ENCODE measurements at places on chromosomes 2 and 18.
A peak's percentile ranks its signal among the peaks of the same experiment; 100 is the strongest.

- no peak for DNase-seq
Measured at GRCh38 chr18:4450065-4450658, 4.9 kb downstream of the DLGAP1 start.

GRCh38 chr2:123061534-123061933 lies 963.6 kb upstream of the CNTNAP5 start:
- no peak for DNase-seq

GRCh38 chr2:44730593-44730992 lies 210.9 kb upstream of the SIX3 start:
- DNase-seq: no peak

DNA sequence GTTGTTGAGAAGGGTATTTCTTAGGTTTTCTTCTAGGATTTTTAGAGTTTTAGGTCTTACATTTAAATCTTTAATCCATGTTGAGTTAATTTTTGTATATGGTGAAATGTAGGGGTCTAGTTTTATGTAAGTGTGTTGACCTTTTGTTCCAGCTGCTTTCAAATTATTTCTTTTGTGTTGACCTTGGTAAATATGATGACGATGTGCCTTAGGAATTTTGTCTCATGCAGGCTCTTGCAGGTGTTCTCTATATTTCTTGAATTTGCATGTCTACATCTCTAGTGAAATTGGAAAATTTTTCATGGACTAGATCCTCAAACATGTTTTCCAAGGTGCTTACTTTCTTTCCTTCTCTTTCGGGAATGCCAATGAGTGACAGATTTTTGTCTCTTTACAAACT lies 1609.3 kb upstream of the ZEB2 start:
- DNase-seq: no peak

- DNase-seq: no peak
Measured at GRCh38 chr2:128753321-128753720, 434.7 kb upstream of the HS6ST1 start.

GRCh38 chr2:2886922-2887321 lies 490.7 kb downstream of the EIPR1 start:
- no peak for DNase-seq

DNA sequence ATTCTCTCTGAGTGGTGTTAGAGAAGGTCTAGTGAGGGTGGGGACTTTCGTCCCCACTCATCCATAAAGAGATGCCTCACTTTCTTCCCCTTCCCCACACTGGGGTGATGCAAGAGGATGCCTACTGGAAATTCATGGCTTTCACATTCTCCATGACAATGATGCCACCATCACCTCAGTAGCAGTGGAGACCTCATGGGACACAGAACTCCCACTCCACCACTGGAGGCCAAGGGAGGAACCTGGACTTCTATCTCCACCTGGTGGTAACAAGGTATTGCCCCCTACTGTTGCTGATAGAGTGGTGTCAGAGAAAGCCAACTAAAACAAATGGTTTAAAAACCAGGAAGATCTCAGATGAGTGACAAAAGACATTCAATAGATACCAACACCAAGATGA lies 110.9 kb downstream of the INHBB start:
- DNase-seq: no peak

DNA sequence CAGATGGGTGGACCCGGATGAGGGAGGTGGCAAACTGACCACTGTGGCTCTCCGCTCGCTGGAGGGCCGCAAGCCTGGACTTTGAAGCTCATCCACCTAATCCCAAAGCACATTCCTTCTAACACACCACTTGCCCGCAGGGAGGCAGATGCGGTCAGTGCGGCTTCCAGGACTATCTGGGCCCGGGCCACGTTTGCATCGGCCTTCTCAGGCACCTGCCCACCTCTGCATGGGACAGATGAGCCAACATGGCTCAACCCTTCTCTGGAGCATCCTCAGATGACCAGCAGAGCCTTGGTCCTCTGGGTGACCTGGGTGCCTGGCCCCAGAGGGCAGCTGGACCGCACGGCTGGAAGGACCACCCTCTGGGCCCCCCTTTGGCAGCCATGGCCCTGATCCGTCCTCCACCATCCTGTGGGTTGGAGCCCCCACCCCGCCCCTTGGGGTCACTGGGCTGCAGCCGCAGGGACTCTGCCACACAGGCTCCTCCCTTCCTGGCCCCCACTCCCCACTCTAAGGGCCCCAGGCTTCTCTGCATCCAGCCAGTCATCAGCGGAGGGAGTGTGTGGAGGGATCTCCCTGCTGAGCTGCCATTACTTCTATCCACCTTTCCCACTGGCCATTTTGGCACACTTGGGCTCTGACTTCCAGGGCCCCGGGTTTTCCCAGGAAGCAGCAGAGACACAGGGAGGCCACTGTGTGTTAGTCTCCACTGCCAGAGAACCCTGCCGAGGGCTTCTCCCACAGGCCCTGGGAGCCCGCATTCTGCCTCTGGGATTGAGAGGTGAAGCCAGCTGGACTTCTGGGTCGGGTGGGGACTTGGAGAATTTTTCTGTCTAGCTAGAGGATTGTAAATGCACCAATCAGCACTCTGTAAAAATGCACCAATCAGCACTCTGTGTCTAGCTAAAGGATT lies 12.3 kb downstream of the HDAC4 start:
- DNase-seq: no peak

DNA sequence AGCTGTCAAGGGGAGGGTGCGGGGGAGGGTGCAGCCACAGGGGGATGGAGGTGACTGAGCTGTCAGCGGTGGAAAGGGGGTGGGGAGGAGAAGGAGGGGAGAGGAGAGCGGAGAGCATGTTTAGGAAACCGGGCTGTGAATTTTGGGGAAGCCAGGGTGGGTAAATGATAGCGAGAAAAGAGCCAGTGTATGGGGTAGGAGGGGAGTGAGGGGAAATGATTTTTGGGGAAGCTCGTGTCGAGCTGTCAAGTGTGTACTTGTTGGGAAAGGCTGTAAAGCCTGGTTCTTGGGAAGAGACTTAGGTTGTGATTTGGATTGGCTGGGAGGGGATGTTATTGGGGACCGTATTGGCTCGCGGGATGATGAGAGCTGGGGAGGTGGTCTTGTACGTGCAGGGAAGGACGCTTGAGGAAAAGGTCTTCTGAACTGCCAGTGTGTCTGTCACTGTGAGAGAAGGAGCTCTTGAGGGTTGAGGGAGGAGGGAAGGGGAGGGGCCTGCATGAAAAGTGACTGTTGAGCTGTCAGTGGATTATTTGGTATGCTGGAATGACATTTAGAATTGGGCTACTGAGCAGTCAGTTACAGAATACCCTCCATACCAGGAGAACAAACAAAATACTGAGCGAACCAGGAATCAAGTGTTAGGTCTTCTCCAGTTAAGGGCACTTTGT lies 1.0 kb downstream of the UBR3 start:
- no peak for DNase-seq

DNA sequence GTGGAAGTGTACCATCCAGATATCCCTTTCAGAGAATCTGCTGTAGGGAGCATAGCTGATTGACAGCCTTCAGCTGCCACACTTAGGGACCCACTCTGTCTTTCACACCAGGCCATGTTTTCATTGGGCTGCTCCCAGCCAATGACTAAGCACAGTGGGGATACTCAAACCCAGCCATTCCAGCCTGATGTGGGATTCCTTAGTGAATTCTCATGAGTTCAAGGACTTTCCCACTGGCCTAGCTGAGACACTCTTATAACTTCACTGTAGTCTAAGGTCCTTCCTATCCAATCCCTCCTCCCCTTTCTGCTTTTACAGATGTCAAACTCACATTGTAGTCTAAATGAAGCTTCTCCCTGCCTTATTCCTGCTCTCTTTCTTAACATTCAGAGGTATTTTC lies 201.2 kb downstream of the PIK3C3 start:
- no peak for DNase-seq

DNA sequence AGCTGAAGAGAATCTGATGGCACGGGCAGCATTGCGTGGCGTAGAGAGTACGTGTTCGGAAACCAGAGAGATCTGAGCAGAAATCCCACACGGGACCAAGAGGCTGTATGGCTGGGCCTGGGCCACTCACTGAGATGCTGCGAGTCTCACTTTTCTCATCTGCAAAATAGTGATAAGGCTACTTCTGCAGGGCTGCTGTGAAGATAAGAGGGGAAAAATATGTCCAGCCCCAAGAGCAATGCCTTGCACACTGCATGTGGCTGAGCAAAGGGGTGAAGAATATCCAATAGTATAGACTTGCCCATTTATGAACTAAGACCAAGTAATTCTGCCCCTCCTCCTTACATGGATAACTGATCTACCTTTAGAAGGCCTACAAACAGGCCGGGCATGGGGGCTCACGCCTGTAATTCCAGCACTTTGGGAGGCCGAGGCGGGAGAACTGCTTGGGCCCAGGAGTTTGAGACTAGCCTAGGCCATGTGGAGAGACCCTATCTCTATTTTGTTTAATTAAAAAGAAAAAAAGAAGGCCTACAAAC lies 3.1 kb downstream of the FECH start:
- DNase-seq: no peak

DNA sequence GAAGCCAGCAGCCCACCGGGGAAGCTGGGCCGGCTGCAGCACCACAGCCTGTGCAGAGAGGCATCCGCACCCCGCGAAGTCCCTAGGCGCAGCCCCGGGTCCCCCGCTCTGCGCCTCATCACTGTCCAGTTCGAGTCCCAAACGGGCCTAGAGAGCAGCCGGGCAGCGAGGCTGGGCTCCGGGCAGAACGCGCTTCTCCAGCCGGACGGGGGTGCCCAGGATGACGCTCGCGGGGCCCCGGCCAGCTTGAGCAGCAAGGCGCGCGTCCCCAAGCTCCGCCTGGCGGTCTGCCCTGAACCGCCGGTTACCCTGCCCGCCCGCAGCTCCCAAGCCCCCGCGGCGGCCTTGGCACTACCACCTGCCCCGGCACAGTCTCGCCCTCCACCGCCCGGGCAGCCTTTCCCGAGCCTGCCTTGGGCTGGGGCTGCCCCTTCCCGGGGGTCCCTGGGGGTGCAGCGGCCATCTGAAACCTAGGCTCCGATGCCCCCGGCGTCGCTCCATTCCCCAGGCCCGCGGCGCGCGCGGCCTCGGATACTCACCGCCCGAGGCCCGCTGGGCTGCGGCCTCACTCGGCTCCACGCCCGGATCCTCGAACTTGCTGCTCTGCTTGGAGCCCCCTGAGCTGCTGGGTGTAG lies 591 bp downstream of the SLC16A14 start:
- DNase-seq: peak; percentile 64

- no peak for DNase-seq
Measured at GRCh38 chr2:148968301-148968700, 70.2 kb upstream of the LYPD6B start.

GRCh38 chr2:124625561-124625960 lies 600.5 kb downstream of the CNTNAP5 start:
- DNase-seq: no peak

DNA sequence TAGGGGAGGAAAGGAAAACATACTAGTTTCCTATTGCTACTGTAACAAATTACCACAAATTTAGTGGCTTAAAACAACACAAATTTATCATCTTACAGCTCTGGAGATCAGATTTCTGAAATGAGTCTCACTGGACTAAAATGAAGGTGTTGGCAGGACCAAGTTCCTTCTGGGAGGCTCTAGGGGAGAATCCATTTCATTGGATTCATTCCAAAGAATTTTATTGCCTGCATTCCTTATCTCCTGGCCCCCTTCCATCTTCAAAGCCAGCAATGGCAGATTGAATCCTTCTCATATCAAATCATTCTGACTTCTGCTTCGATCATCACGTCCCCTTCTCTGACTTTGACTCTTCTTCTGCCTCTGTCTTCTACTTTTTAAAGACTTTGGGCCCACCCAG lies 250.9 kb downstream of the IRS1 start:
- no peak for DNase-seq

- DNase-seq: no peak
Measured at GRCh38 chr2:164055623-164056022, 319.8 kb upstream of the FIGN start.

DNA sequence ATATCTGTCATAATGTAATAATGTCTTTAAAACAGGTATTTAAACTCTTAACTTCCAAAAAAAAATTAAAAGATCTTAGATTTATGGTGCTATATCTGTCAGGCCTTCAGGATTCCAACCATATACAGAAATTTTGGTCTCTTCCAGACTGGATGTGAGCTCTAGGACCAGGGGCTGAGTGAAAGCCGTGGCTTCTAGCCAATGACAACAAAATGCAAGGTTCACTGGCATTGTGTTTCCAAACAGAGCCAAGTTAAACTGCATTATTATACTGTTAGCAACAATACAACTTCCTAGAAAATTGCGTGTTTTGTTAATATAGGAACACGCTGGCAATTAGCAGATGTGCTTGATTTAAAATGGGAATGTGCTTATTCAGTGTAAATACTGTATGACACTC lies 809.8 kb upstream of the SOX11 start:
- no peak for DNase-seq

- DNase-seq: no peak
Measured at GRCh38 chr2:191907545-191907944, 60.7 kb upstream of the CAVIN2 start.

- DNase-seq: no peak
Measured at GRCh38 chr2:128196471-128196931, 105.5 kb downstream of the UGGT1 start.

DNA sequence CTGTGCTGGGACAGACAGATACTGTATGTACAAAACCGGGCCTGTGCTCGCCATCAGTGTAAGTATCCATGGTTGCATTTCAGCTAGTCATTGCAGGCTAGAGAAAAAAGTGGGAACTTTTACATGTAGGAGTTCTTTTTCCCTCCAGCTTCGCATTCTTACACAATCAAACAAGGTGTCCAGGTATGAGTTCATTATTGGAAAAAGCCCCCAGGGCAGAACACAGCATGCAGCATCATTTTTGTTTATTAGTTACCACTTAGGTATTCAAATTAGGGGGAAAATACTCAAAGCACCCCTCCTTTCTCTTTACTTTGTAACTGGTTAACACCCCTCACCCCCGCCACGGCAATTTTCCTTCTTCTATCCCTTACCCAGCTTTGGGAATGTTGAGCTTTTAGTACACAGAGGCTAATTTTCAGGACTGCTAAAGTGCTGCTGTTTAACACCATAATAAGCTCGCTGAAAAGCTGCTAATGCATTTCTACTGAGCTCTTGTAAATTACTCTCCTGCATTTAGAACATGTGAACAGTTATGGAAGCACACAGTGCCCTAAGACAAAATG lies 13.6 kb downstream of the UPP2 start:
- DNase-seq: no peak

- no peak for DNase-seq
Measured at GRCh38 chr18:40485318-40485717, 1469.7 kb upstream of the PIK3C3 start.

- DNase-seq: no peak
Measured at GRCh38 chr2:207126724-207127308, 38.9 kb downstream of the KLF7 start.

- no peak for DNase-seq
Measured at GRCh38 chr2:30763151-30763660, 44.0 kb downstream of the CAPN13 start.

- no peak for DNase-seq
Measured at GRCh38 chr18:23179416-23179815, 44.1 kb downstream of the CABLES1 start.

GRCh38 chr2:128062571-128062970 lies 28.4 kb upstream of the UGGT1 start:
- DNase-seq: no peak

DNA sequence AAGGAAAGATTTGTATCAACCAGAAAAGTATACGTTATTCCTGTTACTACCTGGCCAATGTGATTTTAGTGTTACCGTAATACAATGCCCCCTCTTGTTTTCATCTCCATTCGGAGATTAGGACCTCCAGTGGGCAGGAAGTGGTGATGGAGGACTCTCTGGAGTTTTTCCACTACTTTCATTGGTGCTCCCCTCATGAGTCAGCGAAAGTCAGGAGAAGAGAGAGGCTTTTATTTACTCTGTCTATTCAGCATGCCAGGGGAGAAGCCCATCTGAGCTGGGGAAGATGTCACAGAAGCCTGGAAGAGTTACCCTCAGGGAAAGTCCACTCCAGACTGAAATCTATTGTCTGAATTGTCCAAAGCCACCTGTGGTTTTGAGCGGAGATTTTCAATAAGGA lies 88.2 kb upstream of the THUMPD2 start:
- no peak for DNase-seq
